ENCODE measurements at places on chromosomes 16 and 17.

DNA sequence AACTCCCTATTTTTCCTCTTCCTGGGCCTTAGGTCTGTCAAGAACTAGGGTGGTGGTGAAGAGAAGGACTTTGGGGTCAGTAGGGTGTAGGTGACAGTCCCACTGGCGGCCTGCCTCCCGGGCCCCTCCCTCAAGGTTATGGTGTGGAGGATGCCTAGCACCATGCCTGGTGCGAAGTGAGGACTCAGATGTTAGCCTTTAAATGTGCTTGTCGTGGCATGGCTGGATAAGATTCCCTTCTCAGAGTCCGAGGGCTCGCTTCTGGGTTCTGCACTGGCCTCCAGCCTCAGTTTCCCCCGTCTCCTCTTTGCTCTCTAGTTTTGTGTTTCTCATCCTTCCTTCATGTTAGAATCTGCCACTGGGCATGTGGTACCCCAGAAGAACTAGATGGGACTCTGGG is 32.0 kb downstream of the HAPSTR1 start:
- DNase-seq = no peak

GRCh38 chr17:62657145-62657665 is 29.7 kb downstream of the MRC2 start:
- no peak for DNase-seq

DNA sequence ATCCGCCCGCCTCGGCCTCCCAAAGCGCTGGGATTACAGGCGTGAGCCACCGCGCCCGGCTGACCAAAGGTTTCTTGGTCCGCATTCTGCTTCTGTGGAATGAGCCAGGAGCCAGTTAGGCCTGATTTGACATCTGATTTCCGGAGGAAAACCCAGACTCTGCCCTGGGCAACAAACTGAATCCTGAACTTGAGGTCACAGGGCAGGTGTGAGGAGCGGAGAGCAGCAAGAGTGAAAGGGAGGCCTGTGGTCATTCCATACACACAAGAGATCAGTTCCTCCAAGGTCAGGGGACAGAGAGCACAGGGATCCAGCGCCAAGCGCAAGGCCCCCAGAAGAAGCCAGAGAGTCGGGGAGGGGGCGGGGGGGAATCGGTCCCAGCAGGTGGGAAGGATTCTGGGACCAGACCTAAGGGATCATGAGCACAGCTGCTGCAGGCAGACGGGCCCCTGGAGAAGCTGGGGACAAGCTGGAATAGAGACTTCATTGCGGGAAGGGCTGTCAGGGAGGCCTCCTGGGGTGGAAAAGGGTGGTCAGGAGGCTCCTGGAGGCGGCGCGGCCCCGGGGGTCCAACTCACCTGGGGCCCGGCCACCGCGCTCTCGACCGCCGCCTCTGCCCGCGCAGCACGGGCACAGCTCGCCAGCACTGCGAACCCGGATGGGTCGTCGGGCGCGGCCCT is 436 bp downstream of the SHPK start:
- DNase-seq = no peak

DNA sequence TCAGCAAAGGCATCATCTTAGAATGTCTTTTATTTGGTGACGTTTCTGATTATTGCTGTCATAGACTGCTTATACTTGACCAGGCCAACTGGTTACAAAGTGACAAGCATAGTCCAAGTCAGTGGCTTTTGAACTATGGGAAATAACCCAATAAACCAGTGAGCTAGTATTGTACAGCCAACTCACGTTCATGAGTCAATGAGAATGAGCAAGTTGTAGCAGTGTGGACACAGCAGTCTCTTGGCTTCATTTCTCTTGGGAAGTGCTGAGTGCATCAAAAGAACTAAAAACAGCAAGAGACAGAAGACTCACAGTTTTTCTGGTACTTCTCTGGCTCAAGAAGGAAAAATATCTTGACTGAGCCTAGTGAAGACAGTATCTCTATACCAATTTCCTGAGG is 36.9 kb upstream of the CRISPLD2 start:
- DNase-seq = no peak
